ENCODE measurements at places on chromosomes 11 and 22.

DNA sequence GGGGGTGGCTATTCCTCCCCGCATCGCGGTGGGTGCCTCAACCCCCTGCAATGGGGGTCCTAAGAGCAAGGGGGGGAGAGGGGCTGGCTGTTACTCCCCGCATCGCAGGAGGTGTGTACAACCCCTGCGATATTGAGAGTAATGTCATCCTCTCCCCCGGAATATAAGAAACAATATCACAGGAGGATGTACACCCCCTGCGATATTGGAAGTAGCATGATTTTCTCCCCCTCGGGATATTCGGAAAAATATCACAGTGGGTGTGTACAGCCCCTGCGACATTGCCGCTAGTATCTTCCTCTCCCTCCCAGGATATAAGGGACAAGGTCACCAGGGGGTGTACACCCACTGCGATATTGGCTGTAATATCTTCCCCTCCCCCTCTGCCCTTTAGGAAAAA, 22.5 kb upstream of the APOL5 start:
- DNase-seq, result no peak

DNA sequence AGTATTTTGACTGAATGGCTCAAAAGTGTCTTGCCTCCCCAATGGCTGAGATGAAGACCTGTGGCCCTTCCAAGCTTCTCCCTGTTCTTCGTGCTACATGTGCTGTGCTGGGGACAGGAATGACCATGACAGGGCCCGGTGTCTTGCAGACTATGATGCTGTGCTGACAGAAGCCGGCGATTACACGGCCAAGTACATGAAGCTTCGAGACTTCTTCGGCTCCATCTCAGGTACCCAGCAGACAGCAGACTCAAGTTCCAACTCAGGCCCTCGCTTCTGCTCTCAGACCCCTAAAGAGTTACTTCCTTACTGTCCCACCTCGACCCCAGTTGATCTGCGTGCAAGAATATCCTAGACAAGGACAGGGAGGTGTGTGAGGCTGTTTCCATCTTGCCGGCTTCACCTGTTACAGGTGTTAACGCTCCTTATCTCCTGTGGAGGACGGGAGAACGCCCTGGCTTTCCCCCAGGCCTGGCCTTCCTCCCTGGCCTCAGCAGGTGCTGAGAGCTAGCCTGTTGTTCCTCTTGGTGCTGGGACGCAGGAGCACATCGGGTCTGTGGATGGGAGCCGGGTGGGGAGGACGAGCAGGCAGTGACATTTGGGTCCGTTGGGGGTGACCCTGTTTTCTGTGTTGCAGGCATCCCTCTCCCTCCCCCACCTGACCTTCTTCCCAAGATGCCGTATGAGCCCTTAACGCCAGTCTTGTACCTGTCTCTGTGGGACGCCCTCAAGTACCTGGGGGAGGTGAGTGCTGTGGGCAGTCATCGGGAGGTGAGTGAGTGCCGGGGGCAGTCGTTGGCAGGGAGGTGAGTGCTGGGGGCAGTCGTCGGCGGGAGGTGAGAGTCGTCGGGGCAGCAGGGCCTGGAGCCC, 38.1 kb downstream of the GLB1L2 start:
- DNase-seq, result no peak

DNA sequence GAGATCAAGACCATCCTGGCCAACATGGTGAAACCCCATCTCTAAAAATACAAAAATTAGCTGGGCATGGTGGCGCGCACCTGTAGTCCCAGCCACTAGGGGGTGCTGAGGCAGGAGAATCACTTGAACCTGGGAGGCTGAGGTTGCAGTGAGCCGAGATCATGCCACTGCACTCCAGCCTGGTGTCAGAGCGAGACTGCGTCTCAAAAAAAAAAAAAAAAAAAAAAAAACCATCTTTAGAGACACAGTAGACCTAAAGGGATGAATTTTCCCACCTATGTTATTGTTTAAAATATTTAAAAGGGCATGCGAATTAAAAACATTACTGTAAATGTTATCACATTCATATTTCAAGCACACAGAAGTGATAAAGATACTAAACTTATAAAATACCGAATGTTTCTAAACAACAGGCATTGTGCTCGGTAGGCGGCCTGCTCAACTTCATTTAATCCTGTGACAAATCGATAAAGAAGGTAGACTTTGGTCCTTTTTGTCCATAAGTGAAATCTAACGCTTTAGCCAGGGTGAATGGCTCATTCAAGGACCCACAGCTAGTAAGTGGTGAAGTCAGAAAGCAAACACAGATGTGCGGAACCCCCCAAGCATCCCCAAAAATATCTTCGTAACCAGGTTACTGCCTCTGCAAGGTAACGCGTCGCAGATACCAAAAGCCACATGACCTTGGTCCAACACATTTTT, 16.1 kb downstream of the NCAPD3 start:
- no peak for DNase-seq

- no peak for DNase-seq
Observed at GRCh38 chr11:1558775-1559110, 13.3 kb downstream of the DUSP8 start.

DNA sequence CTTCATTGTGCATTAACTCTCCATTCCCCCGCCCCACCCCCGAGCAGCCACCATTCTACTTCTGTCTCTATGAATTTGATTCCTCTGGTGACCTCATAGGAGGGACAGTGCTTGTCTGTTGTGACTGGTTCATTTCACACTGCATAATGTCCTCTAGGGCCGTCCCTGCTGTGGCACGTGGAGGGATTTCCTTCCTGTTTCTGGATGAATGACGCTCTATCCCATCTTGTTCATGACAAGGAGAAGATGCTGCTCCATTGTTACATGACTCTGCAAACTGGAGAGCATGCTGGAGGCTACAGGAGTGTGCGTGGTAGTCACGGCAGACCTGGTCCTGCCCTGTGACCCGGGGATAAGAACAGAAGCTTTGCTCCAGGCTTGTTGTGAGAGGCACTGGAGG, 61.3 kb downstream of the RTL6 start:
- DNase-seq, result peak; percentile 40
